AG08395 (cell line): ENCODE measurements at places on chromosomes 7 and 10.

DNA sequence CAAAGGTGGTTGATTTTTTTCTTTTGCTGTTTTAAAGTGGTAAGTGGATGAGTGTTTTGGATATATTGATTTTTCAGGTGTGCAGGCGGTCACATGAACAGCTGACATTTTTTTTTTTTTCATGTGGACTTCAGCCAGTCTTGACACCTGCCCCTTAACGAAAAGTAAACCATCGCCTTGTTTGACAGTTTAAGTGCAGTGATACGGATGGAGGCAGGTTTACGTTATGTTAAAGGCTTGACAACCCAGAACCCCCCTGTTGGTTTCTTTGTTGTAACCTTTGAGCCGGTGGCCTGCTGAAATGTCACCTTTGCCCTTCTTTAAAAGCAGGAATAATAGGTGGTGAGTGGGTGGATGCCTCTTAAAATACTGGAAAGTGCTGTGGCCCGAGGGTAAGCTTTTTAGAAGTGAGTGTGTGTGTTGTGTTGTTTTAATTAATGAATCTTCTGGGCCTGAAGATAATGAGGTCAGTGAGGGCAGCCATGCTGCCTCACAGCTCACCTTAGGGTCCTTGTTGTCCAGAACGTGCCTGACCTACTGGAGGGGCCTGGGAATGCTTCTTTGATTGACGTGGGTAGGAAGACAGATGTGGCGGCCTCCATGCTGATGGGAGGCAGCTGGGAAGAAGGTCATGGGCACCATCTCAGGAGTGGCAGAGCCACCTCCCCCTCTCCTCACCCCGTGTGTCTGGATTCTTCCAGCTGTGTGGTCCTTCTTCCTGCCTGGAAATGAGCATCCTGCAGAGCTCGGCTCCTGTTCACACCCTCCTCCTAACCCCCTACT lies 69.8 kb downstream of the TCF7L2 start:
- no peak for DNase-seq

DNA sequence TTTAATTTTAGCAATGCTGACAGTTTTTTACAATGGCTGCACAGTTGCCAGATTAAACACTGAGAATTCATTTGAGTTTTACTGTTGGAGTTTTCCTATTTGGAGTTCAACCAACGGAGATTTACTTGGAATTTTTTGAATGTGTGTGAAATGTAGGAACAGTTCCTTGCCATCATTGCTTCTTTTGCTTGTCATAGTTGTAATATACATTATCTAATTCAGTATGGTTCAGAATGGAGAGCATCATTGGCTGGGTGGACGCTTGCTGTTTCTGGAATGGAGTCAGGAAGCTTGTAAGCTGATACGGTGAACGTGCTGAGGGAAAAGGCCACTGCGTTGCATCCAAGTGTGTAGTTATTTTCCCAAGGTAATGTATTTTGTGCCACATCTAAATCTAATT lies 404.3 kb upstream of the KLF6 start:
- DNase-seq, result no peak

DNA sequence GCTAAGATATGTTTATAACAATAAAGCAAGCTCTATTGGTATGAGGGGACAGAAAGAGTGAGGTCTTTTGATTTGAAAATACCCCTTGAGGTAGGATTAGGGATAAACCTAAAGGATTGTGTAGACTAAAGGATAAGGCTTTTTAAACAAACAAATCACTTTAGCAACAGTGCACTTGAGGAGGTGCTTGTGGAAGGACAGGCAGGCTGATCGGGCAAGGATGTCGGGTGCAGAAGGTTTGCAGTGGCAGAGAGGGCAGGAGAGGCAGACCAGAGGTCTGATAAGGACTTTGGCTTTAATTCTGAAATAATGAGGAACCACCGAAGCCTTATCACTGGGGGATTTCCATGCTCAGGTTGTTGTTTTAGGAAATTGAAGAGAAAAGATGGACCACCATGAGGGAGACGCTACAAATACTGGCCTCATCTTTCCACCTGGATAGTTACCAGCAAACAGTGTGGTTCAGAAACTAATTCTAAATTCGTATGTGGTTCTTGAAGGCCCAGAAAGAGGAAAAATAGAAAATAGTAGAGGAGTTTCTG lies 119.5 kb upstream of the KLF6 start:
- no peak for DNase-seq

- DNase-seq, result no peak
Observed at GRCh38 chr7:53521638-53522184, 486.3 kb downstream of the POM121L12 start.

- no peak for DNase-seq
Observed at GRCh38 chr7:78080241-78080640, 281.7 kb downstream of the PHTF2 start.

DNA sequence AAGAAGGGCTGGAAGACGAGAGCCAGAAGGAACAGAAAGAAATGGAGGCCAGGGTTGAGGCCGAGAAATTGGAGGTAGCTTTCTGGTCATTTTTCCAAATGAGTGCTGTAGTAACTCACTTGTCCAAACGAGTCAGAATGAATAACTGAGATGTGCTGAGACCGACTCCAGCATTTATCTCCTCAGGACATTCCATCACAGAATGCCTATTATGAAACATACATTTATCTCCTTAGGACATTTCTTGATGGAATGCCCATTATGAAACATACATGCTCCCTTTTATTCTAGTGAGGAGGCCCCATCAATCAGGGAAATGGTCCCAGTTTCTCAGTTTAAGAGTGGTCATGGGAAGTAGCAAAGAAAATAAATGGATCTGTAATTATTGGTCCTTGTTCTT lies 16.5 kb downstream of the AVL9 start:
- DNase-seq, result no peak

DNA sequence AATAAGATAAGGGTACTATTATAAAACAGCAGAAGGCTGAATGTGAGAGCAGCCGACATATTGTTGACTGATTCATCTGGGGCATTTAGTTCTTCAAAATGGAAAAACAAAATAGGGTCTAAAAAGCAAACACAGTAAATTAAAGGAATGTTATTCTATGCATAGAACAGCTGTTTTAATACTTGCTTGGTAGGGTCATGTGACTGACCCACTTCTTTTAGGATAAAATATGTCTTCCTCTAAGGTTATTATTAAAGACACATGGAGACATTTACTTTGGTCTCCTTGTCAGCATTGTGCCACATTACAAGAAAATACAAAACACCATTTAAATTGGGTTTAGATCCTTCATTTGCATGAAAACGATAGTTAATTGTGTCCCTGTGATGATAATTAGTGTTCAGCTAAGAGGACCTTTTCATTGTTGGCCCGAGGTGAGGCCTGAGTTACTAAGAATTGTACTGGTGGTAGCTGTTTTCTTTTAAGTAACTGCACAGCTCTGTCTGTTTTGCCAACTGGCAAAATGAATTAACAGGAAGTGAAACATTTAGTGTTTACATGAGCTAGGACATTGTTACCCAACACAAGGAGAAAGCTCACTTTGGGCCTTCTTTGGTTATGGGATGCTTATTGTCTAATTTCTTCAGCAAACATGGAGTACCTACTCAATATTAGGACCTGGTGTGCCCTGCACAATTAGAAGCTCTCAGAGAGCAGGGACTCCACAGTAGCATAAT lies 764.4 kb downstream of the LRMDA start:
- no peak for DNase-seq
